Activated CD8-positive, alpha-beta memory T cell treated with anti-CD3 and anti-CD28 coated beads for 1 hour (primary cell): ENCODE measurements at places on chromosomes 12 and 14.

GRCh38 chr14:26281280-26281998 lies 316.4 kb downstream of the NOVA1 start:
- DNase-seq, result no peak

GRCh38 chr12:77494296-77494695 lies 336.4 kb upstream of the NAV3 start:
- DNase-seq, result no peak

DNA sequence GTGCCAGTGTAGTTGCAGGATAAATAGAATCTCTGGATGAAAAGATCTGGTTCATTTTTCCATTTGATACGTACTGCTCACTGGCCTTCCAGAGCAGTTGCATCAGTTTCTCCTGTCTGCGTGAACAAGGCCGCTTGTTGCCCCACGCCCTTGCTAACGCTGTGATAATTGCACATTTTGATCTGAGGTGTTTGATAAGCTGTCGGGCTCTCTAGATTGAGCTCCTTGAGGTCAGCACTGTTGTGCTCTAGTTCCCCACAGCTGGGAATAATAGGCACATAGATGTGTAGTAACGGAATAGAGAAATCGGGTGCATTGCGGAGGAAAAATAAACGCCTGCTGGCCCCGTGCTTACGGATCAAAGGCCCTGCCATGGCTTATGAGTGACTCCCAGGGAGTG lies 42.8 kb upstream of the TRAF3 start:
- no peak for DNase-seq

DNA sequence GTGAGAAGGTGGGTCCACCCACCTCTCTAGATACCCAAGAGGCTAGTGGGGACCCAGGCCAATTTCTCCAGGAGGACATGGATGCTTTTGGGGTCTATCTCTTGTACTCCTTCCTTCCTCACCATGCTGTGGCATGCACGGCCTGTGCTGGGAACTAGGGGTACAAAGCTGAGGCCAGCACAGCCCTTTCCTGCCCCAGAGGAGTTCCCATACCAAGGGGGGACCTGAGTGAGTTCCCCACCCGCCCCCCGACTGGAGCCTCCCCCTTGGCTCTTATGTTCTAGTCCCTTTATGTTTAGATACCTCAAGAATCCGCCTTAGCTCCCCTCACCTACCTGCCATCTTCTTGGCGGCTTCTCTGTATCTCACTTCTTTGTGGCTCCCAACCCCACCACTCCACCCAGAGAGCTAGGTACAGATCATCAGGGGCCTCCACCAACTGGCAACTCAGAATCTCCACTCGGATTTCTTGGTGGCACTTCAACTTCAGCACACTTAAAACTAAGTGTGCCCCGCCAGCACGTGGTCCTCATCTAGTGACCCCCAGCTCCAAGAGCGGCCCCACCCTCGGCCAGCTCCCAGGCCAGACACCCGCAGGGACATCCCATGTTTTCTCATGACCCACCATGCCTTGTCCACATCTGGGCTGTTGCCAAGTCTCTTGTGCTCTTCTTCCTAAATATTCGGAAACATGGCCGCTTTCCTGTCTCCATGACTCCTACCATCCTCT lies 115.2 kb upstream of the RTL1 start:
- no peak for DNase-seq

GRCh38 chr12:119088685-119089379 lies 89.9 kb upstream of the HSPB8 start:
- no peak for DNase-seq

GRCh38 chr14:87351007-87351406 lies 642.0 kb downstream of the GALC start:
- DNase-seq, result no peak

- DNase-seq, result no peak
Observed at GRCh38 chr12:6312529-6313325, 2.2 kb downstream of the PLEKHG6 start.

- DNase-seq, result no peak
Observed at GRCh38 chr12:49482095-49483051, 56.5 kb upstream of the KCNH3 start.

GRCh38 chr14:97709552-97709951 lies 912.4 kb downstream of the VRK1 start:
- DNase-seq, result no peak

GRCh38 chr12:44053549-44054127 lies 217.8 kb downstream of the TMEM117 start:
- DNase-seq, result no peak

DNA sequence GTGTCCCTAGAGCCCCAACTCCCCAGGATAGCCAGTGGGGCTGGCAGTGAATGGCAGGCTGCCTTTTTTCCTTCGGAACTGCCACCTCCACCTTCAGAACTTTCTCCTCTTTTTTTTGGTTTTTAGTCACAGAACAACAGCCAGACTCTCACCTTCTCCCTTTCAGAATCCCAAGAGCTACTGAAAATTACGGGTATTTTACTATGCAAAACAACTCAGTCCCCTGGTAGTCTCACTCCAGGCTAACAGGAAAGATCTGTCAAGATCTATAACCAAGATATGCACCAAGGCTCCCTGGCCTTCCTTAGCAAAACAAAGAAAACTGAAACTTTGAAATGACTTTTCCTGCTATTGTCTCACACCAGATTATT lies 12.5 kb downstream of the PLEKHG6 start:
- DNase-seq, result no peak

GRCh38 chr14:89750281-89750755 lies 204.2 kb downstream of the EFCAB11 start:
- no peak for DNase-seq

DNA sequence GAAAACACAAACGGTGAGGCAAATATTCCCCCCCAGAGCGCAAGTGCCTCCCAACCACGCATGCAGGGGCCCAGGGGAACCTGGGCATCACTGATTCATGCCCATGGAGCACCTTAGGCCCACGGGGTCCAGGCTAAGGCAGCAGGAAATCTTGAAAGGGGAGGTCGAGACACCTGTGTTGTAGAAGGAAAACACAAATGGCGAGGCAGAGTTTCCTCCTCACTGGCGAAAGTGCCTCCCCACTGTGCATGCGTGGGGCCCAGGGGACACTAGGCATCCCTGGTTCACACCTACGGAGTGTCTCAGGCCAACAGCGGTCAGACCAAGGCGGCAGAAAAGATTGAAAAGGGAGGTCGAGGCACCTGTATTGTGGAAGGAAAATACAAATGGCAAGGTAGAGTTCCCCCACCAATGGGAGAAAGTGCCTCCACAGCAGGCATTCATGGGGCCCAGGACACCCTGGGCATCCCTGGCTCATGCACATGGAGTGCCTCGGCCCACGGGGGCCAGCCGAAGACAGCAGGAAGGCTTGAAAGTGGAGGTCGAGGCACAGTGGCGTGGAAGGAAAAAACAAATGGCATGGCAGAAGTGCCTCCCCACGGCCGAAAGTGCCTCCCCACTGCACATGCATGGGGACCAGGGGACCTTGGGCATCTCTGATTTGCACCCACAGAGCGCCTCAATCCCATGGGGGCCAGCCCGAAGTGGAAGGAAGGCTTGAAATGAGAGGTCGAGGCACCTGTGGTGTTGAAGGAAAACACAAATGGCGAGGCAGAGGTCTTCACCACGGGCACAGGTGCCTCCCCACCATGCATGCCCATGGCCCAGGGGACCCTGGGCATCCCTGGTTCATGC lies 368.8 kb downstream of the ALG10 start:
- DNase-seq, result no peak

DNA sequence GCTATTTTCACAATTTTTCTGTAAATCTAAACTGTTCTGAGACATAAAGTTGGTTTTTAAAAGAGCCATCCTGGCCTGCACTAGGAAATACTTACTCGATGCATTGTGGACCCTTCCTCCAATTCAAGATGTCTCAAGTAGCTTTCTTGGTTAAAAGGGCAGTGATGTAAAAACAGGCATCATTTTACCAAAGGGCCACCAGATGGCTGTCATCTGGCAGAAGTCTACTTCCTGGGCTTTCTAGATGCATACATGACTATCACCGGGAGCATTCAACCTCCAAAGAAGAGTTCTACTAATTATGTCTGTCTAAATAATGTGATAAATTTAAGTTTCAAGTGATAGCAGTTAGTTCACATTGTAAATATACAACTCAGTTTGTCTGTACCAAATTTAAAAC lies 96.8 kb upstream of the FRMD6 start:
- DNase-seq, result no peak

DNA sequence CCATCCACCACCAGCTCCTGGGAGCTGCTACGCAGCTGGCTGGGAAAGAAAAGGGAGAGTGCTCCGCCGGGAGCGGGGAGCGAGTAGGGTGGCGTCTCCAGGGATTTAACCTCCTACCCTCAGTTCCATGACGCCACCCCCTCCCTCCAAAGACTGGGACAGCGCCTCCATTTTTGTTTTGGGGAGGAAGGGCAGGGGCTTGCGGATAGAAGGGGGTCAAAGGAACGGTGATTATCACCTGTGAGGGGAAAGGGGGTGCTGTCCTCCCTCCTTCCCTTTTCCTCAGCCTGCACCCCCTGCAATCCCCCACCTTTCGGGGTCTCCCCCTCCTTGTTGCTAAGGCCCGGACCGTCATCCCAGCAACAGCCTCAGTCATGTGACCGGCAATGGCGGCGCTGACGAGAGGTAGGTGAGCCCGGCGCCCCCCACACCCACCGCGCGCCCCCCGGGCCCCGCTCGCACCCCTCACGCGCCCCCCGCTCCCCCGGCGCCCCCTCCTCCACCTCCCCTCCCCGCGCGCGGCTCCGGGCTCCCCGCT lies at the start of gene DTX3:
TSS of gene DTX3 (plus strand) at position 371 of the 538 bp plus-strand sequence. CDS start 1,694 bp downstream, outside the sequence.
- DNase-seq, result no peak

- peak; percentile 1 for DNase-seq
Observed at GRCh38 chr14:22653012-22653621, 9.0 kb upstream of the OR6J1 start.

DNA sequence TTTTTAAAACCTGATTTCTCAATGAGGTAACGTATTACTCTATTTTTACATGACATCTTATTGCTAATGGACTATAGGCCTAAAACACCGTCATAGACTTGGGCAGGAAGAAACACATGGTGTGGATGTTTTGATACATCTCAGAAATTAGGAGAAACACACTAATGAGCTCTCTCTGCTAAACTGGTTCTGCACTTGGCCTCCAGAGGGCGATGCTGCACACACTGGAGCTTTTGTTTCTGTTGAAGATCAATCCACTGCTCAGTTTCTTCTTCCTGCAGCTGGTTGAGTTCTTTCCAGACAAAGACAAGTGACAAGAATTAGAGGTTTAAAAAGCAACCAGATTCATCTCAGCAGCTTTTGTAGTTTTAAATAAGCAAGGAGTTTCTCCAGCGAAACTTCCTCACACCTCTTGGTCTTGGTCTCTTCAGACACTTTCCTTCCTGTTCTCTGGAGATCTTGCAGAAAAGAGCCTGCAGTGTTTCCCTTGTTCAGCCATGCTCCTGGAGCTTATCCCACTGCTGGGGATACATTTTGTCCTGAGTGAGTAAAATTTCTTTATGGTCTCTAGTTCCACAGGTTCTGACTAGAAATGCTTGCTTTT lies 178.5 kb upstream of the OR4E1 start:
- peak; percentile 44 for DNase-seq

- DNase-seq, result no peak
Observed at GRCh38 chr14:101234999-101235334, 326.3 kb upstream of the DIO3 start.

GRCh38 chr14:76908834-76909233 lies 82.6 kb downstream of the LRRC74A start:
- DNase-seq, result no peak

DNA sequence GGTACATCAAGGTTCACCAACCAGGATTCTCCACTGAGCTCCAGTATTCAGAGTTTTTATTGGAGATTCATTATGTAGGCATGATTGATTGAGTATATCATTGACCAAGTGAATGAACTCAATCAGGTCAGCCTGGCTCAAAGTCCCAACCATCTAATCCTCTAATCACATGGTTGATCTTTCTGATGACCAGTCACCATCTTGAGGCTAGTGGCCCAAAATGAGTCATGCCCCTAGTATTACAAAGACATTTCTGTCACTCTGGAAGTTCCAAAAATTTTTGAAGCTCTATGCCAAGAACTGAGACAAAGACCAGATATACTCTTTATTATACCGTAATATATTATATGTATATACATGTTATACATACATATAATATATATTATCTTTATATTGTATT lies 75.9 kb upstream of the ATF7IP start:
- no peak for DNase-seq

DNA sequence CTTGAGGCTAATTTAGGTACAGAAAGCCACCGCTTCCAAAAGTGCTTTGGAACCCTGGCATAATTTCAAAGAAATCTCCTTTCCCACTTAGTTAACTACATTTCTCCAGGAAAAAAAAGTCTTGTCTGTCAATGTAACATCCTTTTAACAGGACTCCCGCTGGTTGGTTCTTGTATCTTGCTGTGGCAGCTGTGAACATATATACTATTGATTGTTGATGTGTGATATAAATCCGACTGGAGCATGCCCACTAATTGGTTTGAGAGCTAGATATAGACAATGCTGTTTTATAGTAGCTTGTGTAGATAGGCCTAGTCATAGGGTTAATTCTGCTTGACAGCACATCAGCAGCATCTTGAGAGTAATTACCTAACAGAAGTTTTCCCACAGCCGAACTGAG lies 89.6 kb downstream of the MSRB3 start:
- DNase-seq, result no peak

DNA sequence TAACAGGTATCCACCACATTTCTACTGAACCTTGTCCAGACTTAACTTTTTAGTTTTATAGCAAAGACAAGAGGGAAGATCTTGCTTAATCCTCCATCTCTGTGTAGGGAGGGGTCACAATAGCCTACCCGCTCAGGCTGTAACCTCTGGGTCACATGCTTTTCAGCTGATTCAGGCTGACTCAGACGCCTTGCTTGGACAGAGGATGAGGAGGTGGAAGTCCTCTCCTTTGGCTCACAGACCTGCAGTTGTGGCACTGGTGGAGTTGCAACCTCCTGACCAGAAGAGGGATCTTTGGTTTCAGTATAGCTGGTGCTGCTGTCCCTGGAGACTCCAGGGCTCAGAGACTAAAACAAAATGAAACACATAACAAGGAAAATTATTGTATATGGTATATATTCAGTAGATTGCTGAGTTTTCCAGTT lies 16.2 kb downstream of the ACIN1 start:
- DNase-seq, result no peak

DNA sequence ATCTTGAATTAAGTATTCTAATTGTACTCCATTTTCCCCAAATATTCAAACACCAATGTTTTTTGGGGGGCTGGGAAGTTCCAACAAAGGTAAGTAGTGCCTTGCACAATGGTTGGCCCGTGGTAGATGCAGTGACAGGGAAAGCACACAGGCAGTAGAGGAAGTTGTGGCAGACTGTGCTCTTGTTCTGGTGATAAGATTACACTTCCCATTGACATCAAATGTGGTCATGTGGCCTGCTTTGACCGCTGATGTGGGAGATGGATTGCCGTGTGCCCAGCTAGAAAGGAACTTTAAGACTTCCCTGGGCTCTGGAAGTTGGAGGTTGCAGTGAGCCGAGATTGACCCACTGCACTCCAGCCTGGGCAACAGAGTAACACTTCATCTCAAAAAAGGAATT lies 223.8 kb downstream of the VRK1 start:
- DNase-seq, result no peak

GRCh38 chr14:100874411-100875091 lies 29.0 kb downstream of the RTL1 start:
- no peak for DNase-seq
